ENCODE measurements at places on chromosomes 16 and 17. TPM values are rescaled to one million over a fixed set of nuclear protein-coding genes. Genes with fewer than 3 reads are reported as not detected.

DNA sequence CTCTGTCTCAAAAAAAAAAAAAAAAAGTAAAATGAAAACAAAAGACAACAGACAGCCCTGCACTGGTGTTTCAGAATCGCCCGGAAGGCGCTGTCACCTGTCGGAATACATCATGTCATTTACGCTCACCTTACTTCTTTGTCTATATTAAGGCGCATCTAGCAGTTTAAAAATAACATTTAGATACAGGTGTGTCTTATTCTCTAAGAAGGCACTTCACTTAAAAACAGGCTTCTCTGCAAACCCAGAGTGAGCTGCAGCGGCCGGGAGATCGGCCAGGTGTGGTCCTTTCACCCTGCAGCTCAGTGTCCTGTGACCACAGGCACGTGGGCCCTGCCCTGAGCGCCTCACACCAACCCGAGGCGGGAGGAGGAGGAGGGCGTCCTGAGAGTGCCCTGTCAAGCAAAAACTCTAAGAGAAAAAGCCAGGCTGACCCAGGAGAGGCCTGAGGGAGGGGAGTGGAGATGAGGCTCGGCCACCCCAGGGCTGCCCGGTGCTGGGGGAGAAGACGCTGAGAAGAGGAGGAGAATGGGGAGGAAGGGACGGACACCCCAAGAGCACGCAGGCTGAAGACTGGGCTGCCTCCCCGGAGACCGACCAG, 3.3 kb upstream of the LMF1 start:
- no peak for DNase-seq

GRCh38 chr17:73603971-73604370, 40.3 kb downstream of the SDK2 start:
- no peak for DNase-seq

The KIFC3 gene
- total RNA-seq, result 65.0 TPM

DNA sequence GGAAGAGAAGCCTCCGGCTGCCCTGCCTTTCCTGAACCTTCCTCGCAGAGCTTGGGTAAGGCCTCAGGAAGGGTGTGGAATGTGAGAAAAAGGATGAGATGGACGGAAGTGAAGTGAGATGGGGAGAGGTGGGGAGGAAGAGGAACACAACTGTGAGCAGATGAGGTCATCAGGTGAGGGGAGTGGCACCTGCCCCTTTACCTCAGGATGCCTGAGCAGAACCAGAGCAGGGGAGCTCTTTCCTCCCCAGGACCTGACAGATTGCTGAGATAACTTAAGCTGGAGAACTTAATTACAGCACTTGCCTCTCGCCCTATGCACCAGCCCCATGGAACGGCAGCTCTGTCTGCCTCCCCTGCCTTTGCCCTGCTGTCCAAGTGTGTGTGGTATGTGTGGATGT, 29.8 kb downstream of the TMEM132E start:
- DNase-seq, result no peak

The JPH3 gene
- total RNA-seq, result 0.13 TPM

DNA sequence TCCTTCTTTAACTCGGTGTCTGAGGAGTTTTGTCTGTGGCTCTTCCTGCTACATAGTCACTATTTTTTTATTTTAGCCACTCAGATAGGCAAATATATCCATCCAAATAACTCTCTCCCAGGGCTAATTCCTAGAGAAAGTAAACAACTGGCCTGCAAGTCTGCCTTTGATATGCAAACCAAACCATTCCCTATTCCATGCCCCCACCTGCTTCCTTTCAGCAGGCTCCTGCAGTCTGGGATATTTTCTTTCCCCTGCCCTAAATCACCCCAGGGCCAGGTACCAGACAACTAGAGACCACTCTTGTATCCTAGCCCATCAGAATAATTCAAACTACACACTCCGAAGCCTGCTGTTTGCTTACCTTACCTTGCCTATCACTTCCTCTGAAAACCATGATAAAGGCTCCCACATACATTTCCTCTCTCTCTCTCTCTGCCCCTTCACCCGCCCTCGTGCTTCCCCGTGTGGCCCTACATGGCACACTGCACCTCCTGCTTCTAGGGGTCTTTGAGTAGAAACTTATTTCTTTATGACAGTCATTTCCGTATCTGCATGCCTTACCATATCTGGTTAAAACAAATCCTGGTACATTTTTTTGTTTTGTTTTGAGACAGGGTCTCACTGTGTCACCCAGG, 8.3 kb downstream of the CD300H start:
- no peak for DNase-seq

DNA sequence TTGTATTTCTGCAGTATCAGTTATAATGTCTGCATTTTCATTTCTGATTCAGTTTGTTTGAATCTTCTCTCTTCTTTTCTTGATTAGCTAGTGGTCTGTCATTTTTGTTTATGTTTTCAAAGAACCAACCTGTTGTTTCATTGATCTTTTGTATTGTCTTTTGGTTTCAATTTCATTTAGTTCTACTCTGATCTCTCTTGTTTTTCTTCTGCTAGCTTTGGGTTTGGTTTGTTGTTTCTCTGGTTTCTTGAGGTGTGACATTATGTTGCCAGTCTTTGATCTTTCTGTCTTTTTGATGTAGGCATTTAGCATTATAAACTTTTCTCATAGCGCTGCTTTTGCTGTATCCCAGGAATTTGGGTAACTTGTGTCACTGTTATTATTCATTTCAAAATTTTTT, 107.2 kb downstream of the PHKB start:
- DNase-seq, result no peak

Measured in pulmonary artery endothelial cell (primary cell).